Hematopoietic multipotent progenitor cell treated with erythropoietin and hydrocortisone succinate and interleukin-3 and kit ligand, for 17 days (in vitro differentiated cells): ENCODE measurements at places on chromosomes 4 and X.

DNA sequence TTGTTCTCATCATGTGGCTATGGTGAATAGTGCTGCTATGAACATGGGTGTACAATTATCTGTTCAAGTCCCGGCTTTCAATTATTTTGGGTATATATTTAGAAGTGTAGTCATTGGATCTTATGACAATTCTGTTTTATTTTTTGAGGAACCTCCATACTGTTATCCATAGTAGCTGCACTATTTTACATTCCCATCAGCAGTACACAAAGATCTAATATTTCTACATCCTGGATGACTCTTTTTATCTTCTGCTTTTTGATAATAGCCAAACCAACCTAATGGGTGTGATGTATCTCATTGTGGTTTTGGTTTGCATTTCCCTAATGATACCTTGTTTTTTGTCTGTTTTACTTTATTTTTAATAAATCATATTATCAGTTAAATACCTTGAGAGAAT, 12.9 kb upstream of the IL13RA1 start:
- no peak for DNase-seq

DNA sequence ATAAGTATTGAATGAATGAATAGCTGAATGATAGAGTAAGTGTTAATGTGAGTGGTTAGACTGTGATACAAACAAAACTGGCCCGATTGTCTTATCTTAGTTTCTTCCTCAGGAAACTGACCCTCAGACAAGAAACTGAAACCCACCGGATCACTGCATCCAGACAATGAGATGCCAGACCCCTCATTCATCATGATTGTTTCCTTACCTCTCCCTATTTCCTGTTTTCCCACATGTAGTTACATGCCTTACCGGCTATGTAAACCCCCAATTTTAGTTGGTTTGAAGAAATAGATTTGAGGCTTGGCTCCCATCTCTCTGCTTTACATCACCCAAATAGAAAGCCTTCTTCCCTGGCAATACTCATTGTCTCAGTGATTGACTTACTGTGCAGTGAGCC, 218.9 kb upstream of the PPP1R2C start:
- DNase-seq: no peak

GRCh38 chrX:44431194-44431593, 87.7 kb upstream of the EFHC2 start:
- no peak for DNase-seq

DNA sequence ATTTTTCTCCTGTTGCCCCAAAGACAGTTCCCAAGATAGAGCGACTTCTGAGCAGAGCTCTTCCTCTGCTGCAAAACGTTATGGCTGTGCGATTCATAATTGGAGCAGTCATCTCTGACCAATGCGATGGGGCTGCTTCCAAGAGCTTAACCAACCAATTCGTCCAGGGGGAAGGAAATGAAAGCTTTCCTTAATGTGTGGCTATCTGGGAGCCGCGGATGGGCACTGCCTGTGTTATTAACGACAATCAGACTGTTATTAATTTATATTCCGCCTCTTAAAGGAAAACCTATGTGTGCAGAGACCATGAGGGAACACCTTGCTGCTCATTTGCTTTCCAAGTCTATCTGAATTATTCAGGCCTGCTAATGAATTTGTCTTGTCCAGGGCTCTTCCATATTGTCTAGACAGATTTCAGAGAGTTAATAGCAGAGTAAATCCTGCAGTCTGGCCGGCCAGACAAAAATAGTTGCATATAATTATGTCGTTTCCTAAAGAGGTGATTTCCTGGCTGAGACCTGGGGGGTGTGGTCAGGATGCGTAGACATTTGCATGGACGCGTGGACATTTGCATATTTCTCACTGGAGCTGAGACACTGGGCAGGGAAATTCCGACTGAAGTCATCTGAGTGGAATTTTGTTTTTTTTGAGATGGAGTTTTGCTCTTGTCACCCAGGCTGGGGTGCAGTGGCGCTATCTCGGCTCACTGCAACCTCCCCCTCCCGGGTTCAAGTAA, 135.4 kb downstream of the HMX1 start:
- no peak for DNase-seq

DNA sequence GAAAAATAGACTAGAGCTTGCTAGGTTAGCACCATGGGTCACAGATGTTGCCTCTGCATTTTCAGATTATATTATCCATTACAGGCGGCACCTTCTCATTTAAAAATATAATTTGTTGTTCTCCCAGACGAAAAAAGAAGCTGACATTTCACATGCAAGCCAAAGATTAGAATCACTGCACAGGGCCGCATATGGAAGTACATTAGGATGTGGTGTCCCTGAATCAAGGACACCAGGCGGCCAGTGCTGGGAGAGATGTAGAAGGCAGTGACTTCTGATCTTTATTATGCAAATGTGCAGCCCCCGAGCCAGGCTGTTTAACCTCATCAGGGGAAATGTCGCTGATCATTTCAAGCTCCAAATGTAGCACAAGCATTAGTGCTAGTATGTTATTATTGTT, 22.8 kb downstream of the REELD1 start:
- no peak for DNase-seq

GRCh38 chr4:114734594-114734993, 136.0 kb downstream of the UGT8 start:
- DNase-seq: no peak

- DNase-seq: no peak
Observed at GRCh38 chr4:100257567-100257966, 67.3 kb upstream of the DDIT4L start.

GRCh38 chr4:154489558-154490233, 1.9 kb downstream of the DCHS2 start:
- no peak for DNase-seq

- DNase-seq: no peak
Observed at GRCh38 chrX:138923805-138924204, 212.3 kb upstream of the FGF13 start.

DNA sequence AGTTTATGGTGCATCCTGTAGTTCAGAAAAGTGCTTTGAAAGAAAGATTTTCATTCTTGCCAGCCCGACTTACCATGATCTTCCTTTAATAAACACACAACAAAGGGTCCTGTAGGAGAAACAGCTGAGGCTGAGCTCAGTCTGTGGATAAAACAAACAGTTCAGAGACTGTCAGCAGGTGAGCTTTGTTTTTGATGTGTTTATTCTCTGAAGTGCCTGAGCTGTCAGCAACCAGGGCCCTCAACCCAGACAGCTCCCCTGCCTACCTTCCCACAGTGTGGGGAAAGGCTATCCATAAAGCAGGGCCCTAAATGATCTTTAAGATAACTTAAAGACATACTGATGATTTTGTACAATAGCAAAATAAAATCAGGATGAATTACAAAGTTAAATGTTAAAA, 459.2 kb upstream of the GALNT7 start:
- DNase-seq: no peak

GRCh38 chrX:30654989-30655607, 1.9 kb downstream of the GK start:
- no peak for DNase-seq

- DNase-seq: no peak
Observed at GRCh38 chrX:52983321-52984000, 25.1 kb upstream of the FAM156A start.

- no peak for DNase-seq
Observed at GRCh38 chr4:65943076-65943475, 272.8 kb upstream of the EPHA5 start.

- DNase-seq: no peak
Observed at GRCh38 chr4:60396341-60397049, 803.6 kb upstream of the ADGRL3 start.

DNA sequence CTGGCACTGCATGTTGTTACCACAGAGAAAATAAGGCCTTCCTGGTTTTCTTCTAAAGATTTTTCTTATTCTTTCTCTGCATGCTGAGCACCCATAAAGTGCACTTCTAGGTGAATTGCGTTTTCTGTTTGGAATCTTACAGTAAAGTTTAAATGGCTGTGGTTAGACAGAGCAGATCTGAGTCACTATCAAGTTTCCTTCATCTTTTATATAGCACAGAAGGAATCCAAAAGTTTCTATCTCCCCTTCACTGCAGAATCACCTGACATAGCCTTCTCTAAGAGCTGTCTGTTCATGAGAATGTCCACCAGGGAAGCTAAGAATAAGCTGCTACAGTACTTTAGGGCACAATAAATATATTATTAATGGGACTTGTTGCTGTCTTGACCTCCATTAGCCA, 455.5 kb upstream of the FAM241A start:
- no peak for DNase-seq

GRCh38 chr4:98744372-98745150, 86.2 kb upstream of the TSPAN5 start:
- peak; percentile 31 for DNase-seq

- no peak for DNase-seq
Observed at GRCh38 chrX:145630081-145630480, 187.5 kb upstream of the SLITRK2 start.

DNA sequence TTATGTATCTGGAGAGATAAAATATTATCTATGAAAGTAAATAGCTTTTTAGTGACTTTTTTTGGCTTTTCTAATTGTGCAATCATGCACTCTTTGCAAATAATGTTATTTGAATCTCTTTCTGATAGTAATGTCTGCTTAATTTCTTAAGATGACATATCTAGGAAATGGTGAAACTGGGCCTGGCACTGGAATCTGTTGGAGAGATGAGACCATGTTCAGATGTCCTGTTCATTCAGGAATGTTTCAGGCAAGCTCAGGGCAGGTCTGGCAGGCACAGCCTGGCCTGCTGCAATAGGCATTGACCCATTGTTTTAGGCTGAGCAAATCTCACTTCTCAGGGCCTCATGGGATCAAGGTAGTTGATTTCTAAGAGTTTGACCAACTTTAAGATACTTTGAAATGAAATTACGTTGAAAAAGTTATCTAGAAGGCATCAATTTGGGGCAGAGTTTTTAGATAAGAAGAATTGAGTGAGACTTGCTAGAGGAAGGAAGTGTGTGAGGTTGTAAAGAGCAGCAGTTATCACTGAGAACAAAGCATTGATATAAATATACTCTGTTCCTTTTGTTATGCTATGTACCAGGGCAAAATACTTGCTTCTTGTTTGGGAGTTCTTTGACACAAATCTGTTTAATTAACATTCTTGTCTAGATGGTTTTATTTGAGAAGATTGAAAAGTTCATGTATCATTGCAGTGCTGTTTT, 133.0 kb upstream of the LEF1 start:
- DNase-seq: no peak

GRCh38 chrX:123797543-123798447, 62.1 kb upstream of the XIAP start:
- no peak for DNase-seq

DNA sequence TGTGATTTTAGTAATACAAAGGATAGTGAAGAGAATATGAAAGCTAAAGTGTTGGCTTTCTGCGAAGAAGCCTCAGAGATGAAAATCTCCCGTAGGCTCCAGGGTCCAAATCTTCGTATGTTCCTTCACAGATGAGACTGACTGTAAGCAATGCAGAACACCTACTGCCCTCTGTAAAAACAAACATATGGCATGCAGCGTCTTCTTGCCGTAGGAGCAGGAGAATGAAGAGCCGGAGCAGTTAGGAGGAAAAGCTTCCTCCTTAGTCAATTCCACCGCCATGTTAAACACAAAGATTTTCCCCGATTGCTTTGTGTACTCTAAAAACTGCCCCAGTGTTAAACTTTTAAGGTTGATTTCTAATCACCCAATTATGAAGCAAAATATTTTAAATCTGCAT, 22.5 kb downstream of the RWDD4 start:
- DNase-seq: no peak

DNA sequence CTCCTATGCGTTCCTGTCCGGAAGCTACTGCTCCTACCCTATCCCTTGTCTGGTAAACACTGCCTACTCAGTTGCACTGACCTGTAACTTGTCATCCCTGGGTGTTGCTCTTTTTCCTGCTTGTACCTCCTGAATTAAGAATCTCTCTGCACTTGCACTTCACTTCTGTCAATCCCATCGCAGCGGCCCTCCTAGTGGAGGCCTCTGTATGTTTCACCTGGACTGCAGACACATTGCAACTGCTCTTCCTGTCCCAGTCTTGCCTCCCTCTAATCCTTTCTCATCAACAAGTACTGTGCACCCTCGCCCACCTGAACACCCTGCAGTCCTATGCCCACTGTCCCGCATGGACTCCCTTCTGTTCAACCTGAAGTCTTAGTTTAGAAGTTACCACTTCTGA, 8.0 kb downstream of the GK start:
- no peak for DNase-seq

DNA sequence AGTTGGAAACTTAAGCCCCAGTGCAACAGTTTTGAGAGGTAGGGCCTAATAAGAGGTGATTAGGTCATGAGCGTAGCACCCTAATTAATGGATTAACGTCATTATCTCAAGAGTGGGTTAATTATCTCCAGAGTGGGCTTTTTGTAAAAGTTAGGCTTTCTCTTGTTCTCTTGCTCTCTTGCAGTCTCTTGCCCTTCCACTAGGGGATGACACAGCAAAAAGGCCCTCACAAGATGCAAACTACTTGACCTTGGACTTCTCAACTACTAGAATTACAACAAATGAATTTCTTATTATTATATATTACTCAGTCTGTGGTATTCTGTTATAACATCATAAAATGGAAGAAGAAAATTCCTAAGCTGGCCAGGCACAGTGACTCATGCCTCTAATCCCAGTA, 22.1 kb upstream of the NDST3 start:
- no peak for DNase-seq

GRCh38 chr4:8254076-8254475, 15.5 kb upstream of the HTRA3 start:
- DNase-seq: no peak

DNA sequence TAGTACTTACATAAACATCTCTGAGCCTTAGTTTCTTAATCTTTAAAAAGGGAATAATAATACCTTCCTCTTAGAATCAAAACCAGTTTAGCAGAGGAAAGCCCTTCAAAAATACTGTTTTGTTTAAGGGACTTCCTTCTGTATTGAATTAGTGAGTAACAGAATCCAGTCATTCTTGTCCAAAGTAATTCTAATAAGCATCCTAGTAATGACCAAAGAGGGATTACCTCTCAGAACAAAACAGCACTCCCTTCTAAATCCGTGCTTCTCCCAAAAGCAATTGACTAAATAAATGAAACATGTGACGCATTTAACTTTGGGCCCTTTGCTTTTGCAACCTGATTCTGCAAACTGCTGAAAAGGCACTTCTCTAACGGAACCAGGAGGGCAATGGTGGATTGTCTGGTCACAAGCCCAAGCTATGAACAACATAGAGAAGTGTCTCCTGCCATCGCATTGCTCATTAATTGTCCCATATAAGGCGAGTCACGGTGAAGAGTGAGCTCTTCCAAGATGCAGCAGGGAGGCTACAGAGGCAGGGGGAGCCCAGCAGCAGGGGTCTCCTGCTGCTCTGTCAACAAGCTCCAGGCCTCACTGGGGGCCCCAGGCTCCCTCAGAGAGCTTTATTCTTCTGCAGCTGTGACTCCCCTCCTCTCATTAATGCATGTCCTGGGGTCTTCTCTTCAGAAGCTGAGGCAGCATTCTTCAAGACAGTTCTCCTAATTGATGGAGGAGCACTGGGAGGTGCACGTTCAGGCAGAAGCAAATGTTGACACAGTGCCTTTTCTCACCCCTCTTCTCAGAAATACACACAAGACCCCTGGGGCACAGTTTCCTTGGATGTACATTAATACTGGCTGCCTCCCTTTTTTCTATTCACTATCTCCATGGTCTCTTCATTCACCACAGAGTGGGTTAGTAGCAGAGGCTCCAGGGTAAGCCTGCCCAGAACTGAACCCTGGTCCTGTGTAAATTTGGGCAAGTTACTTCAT, 419.6 kb upstream of the RASGEF1B start:
- no peak for DNase-seq
